Activated CD8-positive, alpha-beta memory T cell treated with anti-CD3 and anti-CD28 coated beads for 4 hours (primary cell): ENCODE measurements at places on chromosomes 13 and 19.

- no peak for DNase-seq
Observed at GRCh38 chr19:1449467-1450442, at the start of gene APC2. Gene APC2, plus strand, starts transcription at chr19:1450121. Its CDS starts 2,881 bp downstream, at chr19:1453002.

- no peak for DNase-seq
Observed at GRCh38 chr19:40033989-40034560, 22.0 kb downstream of the ZNF780B start.

- no peak for DNase-seq
Observed at GRCh38 chr13:74554569-74555275, 420.5 kb upstream of the KLF12 start.

DNA sequence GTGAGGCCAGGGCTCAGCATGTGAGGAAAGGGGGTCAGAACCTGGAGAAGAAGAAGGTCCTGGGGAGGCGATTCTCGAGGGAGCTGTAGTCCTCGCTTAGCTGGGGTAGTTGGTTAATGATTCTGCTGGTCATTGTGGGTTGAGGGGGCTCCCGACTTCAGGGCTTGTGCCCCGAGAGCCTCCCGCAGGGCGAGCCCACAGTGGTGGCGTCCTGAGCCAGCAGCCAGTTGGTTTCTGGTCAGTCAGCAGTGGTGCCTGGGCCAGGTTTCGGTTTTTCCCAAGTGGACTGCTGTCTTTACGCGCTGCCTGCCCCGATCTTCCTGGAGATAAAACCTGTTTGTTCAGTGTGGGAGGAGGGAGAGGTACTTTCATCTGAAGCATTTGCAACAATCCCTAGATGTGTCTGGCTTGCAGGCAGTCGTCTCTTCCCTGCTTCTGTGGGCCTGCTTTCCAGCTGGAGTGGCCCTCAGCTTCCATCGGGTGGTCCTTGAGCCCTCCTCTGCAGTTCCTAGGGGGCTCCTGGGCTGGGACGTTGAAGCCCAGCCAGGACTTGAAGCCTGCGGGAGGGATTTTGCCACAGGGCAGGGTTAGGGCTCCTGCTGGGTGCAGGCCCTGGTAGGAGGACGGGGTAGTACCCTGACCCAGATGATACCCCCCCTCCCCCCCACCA, 3.2 kb downstream of the PTBP1 start:
- DNase-seq: no peak

DNA sequence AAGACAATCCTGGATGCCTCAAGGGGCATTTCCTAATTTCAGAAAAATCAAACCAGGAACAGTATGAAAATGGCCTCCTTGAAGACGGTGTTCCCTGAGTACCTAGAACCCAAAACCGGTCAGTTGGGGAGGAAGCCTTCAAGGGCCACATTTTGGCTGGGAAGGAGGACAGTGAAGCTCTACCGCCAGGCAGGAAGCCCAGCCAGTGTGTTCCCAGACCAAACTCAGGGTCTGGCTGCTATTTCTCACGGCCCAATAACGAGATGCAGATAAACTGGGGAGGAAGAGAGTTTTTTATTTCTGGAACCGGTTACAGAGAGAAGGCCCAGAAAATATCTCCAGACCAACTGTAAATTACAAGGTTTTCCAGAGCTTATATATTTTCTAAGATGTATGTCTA, 24.3 kb upstream of the CEACAM21 start:
- no peak for DNase-seq

DNA sequence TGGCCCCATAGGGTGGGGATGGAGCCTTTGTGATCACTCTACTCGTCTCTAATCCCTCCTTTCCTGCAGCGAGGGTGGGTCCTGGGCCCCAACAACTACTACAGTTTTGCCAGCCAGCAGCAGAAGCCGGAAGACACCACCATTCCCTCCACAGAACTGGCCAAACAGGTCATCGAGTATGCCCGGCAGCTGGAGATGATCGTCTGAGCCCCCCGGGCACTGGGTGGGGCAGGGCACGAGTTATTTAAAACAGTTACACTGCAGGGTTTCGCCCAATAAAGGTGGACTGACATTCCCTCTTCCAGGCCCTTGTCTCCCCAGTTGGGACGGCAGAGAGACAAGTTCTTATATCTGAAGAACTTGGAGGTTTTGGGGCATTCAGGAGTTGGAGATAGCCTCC, 4.7 kb downstream of the GGN start:
- DNase-seq: no peak

- DNase-seq: no peak
Observed at GRCh38 chr19:42323473-42323851, 2.0 kb upstream of the MEGF8 start.

- DNase-seq: no peak
Observed at GRCh38 chr13:111917086-111917485, 149.9 kb upstream of the SOX1 start.
